ENCODE measurements at places on chromosomes 7 and 10.

GRCh38 chr10:94571081-94571480 lies 25.5 kb downstream of the HELLS start:
- no peak for DNase-seq

DNA sequence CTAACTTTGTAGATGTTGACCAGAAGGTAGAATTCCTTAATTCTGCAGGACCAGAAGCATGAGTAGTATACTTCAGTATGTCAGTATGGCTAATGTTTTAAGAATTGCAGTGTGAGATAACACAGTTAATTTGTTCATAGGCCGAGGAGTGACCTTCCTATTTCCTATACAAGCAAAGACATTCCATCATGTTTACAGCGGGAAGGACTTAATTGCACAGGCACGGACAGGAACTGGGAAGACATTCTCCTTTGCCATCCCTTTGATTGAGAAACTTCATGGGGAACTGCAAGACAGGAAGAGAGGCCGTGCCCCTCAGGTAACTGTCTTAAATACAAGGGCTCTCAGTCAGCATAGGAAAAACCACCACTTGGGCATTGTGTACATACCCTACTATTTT lies 7.2 kb downstream of the DDX21 start:
- no peak for DNase-seq

DNA sequence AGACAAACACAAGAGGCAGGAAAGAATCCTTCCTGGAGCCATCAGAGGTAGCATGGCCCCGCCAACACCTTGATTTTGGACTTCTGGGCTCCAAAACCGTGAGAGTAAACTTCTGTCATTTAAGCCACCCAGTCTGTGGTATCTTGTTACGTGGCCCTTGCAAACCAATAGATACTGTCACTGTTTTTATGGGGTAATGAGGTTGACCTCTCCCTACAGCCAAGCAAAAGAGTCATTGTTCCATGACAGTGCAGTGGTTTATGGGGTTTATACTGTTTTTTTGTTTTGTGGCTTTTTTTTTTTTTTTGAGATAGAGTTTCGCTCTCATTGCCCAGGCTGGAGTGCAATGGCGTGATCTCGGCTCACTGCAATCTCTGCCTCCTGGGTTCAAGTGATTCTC lies 32.8 kb downstream of the KIAA1549 start:
- no peak for DNase-seq

GRCh38 chr10:98391065-98391464 lies 23.9 kb downstream of the PYROXD2 start:
- DNase-seq: no peak

GRCh38 chr10:102727037-102727818 lies 12.8 kb downstream of the SFXN2 start:
- no peak for DNase-seq

GRCh38 chr7:110766864-110767263 lies 324.1 kb upstream of the LRRN3 start:
- no peak for DNase-seq

All from activated T-cell treated with anti-CD3 and anti-CD28 coated beads, Interleukin-2, amount 50 U/mL, for 48 hours (primary cell).